ENCODE measurements at places on chromosomes 7 and 10.

DNA sequence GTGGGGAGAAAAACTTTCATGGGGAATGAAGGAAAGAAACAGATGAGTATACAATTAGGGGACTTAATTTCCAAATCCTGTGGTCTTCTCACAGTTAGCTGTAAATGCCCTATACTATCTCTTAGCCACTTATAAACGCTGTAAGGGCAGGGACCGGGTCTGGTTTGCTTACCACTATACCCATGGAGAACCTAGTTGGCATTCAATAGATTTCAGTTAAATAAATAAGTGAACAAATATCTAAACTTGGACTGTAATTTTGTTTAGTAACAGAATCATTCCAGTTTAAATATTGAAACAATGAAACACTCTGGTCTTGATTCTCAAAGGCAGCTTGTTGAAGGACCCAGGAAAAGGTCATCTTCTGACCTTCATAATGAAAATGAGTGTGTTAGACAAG is 158.3 kb downstream of the PLXDC2 start:
- no peak for DNase-seq

- DNase-seq, result no peak
These were observed 10.0 kb upstream of the TSPAN33 start for GRCh38 chr7:129134356-129134987.

DNA sequence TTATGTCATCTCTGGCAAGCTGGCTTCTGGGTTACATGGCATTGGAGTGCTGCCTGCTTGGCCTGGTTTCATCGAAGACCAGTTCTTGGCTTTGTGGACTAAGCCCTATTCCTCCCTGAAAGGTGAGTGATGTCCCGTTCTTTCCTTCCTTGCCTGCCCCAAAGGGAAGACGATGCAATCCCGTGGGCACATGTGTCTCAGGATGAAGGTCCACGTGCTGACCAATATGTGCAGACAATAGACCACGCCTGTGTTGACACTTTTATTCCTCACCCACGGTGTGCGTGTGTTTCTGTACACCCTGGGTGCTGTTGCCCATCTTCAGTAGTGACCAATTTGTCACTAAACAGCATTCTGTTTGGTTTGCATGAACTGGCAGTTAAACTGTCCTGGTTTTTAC is 28.6 kb upstream of the SHH start:
- DNase-seq, result no peak

- no peak for DNase-seq
These were observed 155.4 kb downstream of the ATE1 start for GRCh38 chr10:121772406-121772805.

- no peak for DNase-seq
These were observed 1.1 kb upstream of the DPY19L1 start for GRCh38 chr7:35038354-35038753.

- no peak for DNase-seq
These were observed 102.4 kb downstream of the SMURF1 start for GRCh38 chr7:99041526-99041925.

DNA sequence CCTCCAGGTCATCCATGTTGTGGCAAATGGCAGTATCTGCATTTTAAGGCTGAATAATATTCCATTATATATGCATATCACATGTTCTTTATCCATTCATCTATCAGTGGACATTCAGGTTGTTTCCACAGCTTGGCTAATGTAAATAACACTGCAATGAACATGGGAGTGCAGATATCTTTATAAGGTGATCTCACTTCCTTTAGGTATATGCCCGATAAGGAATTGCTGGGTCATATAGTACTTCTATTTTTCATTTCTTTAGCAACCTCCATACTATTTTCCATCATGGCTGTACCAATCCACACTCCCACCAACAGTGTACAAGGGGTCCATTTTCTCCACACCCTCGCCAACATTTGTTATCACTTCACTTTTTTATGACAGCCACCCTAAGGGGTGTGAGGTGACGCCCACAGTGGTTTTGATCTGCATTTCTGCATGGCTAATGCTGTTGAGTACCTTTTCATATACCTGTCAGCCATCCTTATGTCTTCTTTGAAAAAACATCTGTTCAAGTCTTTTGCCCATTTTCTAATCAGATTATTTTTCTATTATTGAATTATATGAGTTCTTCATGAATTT is 18.9 kb downstream of the ABI1 start:
- DNase-seq, result no peak

- DNase-seq, result no peak
These were observed 63.2 kb downstream of the WNT2 start for GRCh38 chr7:117259615-117260014.

GRCh38 chr10:110655320-110655719 is 11.2 kb downstream of the RBM20 start:
- no peak for DNase-seq

DNA sequence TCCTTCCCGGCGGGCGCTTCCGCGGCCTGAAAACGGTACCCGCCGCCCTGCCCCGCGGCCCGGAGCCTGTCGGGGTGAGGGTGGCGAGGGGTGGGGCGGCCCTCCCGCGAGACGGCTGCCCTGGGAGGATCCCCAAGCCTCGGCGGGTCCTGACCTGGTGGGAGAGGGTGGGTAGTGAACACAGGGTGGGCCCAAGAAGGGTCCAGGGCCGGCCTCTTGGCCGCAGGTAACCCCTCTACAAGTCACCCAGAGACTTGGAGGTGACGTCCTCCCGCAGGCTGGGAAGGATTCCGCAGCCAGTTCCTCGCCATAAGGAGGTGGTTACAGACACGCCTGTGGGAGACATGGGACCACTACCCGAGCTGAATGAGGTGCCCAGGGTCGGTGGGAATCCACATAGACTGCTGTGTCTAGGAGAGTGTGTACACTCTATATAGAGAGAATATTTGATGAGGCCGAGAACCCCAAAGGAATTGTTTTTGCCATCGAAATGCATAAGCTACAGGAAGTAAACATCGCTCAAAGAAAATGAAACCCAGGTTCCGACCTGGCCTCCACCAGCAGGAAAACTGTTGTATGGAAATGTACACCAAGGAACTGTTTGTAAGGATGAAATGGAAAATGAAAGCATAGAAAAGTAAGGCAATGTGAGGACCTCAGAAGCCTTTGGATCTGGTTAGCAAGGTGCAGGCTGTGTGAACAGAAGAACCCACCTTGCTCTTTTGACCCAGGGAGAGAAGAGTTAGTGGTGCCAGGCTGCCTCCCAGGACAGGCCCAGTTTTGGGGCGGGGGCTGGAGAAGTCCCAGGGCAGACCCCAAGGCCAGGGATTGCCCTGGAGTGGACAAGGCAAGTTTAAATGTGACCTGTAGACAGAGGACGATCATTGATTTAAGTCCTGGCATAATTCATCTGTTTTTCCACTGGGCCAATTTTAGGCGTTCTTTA is 659 bp downstream of the OPTN start:
- DNase-seq, result no peak

GRCh38 chr10:60739558-60739957 is 38.7 kb upstream of the CDK1 start:
- DNase-seq, result no peak

DNA sequence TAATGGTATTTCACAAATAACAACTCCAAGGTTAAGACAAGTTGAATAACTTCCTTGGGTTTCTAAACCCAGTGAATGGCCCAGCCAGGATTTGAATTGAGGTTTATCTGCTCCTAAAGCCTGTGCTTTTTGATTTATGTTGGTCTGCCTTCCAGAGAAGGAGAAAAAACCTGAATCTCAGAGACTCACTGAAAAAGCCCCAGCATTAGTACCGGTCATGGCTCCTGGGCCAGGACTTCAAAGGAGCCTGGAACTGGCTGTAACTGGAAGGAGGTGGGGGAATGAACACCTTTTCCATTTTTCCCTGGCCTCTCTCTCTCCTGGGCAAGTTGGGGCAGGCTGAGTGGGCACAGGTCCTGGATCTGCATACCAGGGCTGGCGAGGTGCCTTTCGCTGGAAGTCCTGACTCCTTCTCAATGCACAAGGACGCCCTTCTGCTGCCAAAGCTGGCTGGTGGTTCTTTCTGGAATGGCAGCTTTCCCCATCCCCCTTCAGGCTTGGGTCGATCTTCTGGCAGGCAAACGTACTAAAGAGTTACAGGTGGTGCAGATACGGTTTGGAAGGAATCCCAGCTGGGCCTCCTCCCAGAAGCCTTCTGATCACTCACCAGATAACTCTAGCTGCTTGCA is 268.2 kb downstream of the PTEN start:
- peak; percentile 17 for DNase-seq

DNA sequence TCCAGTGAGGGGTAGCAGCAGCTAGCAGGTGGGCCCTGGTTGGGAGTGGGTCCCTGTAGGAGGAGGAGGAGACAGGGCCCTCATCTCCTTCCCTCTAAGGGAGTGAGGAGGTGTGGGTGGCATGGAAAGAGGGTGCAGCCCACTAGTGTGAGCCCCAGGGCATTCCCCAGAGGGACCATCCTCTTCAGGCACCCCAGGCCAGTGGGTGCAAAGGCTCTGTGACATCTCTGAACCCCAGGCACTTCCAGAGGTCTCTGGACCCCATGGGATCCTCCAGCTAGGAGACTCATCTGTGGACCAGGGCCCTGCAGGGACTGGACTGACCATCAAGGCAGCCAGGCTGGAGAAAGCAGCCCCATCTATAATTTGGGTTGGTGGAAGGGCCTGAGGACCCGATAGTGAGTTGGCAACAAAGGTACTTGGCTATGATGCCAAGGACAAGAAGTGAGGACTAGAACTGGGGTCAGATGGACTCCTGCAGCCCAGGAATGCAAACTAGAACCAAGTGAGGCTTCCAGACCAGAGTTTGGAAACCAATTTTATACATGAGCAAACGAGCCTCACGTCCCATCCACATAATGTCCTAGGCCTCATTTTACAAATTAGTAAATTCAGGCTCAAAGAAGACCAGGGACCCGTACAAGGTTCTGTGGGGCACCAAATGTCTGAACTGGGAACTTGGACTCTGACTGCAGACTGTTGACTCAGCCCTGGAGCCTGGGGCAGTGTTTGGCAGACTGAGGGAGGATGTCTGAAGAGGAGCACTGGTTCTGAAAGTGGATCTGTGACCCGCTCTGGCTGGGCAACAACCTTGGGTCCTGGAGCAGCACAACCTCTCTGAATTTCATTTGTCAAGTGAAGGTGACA is 1.4 kb upstream of the VSTM4 start:
- no peak for DNase-seq

DNA sequence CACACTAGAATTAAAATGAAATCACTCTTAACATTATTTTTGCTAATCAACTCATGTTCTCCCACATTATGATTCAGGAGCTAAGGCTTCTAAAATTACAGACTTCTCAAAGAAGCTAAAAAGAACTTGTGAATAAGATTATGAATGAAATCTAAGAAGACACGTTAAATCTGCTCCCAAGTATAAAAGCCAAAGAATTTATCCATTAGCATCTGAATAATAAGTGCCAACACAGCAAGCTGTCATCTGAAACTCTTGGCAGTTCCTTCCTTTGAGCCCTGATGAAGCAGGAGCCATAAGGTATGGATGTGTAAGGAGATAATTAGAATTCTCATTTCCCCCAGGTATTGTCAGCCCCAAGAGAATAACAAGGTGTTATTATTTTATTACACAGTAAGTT is 50.3 kb downstream of the TPK1 start:
- no peak for DNase-seq

DNA sequence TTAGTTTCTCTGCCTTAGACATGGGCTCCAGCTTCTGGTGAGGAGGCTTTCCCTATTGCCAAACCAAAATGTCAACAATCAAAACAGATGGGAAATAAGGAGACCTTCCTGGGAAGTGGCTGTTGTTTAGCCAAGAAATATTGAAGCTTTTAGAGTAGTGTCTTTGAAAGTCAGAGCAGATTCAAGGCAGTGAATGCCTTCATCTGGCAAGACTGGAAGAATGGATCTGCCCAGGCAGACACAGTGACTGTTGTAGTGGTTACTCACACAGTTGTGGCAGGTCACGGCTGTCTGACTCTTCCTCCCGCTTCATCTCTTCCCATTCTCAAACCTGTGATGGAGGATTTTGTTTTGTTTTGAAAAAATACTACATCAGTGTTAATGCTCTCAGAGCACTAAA is 154.1 kb upstream of the ADO start:
- no peak for DNase-seq

- no peak for DNase-seq
These were observed 389.0 kb upstream of the SORCS1 start for GRCh38 chr10:107553470-107553869.

DNA sequence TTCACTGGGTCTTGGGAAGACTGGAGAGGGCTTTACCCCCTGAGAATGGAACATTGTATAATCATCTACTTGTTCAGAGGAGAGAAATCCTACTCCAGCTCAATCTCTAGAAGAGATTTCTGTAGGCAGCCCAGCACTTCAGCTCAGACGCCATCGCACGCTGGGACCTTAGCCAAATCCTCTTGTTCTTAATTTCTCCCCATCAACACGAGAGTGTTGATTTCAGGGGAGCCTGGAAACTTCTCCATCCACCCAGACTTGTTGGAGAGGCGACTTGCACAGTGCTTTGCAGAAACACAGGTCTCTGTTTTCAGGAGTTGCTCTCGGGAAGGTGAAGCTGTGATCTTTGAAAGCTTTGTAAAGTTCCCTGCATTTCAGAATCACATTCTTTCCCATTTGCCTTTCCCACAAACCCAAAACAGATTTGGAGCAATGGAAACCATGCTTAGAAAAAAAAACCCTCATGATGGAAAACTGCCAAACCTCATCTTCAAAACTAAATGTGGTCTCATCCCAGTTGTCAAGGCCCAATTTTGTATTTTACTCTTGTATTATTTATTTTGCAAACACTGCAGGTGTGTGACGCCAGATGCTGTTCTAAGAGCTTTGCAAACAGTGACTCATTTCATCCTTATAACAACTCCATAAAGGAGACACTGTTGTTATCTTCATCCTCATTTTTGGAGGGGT is 60.9 kb downstream of the CALML3 start:
- peak; percentile 69 for DNase-seq

- DNase-seq, result no peak
These were observed 18.8 kb downstream of the TMEM196 start for GRCh38 chr7:19754521-19755116.

- DNase-seq, result no peak
These were observed 152.9 kb downstream of the C1GALT1 start for GRCh38 chr7:7335215-7335614.

GRCh38 chr10:43138021-43138756 is at the start of gene CSGALNACT2:
Gene CSGALNACT2, plus strand, starts transcription at chr10:43138445. Its CDS starts 16,705 bp downstream, at chr10:43155150.
- DNase-seq, result peak; percentile 12

DNA sequence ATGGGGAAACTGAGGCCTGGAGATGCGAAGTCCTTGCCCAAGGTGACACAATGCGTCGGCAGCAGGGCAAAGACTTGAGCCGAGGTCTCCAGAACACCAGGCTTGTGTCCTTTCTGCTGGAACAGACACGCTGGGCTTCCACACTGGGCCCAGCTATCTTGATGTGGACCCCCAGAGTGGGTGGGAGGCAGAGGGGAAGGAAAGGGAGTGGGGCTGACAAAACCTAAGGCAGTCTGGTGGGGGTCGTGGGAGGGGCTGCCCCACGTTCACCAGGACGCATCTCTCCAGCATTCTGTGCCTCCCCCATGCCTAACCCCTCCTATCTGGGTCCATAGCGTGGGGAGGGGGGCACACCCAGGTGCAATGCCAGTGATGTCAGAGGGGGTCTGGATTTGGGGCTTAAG is 38.1 kb downstream of the PPIF start:
- no peak for DNase-seq

All from DMS79 (cell line).